LHCN-M2 (cell line): ENCODE measurements at places on chromosomes 6 and 20. TPM values are rescaled to one million over a fixed set of nuclear protein-coding genes. Genes with fewer than 3 reads are reported as not detected.

The FITM2 gene
- 6.8 and 7.3 TPM in 2 replicates for total RNA-seq

GRCh38 chr6:3471286-3471685, 14.4 kb upstream of the SLC22A23 start:
- no peak for DNase-seq

The RBBP9 gene
- 23.6 and 31.3 TPM in 2 replicates for total RNA-seq

The BPIFB4 gene
- not detected in 2 replicates for total RNA-seq

DNA sequence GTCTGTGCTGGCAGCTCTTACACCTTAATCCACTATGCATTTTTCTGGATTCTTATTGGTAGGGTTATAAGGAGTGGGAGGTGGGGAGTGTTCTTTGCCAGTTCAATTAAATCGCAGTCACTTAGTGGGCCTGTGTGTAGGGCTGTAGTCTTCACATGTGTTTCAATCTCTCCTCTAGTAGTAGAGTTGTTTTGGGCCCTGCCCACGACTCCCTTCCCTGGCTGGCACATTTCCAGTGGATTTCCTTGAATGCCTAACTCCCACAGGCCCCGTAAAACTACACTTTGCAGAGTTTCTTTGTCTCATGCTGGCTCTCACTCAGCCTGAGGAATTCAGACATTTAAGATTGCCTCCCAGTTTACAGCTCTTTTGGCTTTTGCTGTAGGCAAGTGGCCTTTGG, 414.0 kb upstream of the OPRM1 start:
- DNase-seq = no peak

GRCh38 chr6:89693207-89693606, 54.7 kb upstream of the LYRM2 start:
- no peak for DNase-seq

GRCh38 chr6:8030920-8031319, 33.3 kb downstream of the BLOC1S5 start:
- DNase-seq = no peak

GRCh38 chr20:58690396-58691135, 2.0 kb upstream of the NPEPL1 start:
- peak; percentile 87 for DNase-seq

- DNase-seq = no peak
Observed at GRCh38 chr6:8215631-8216030, 113.3 kb upstream of the EEF1E1 start.

DNA sequence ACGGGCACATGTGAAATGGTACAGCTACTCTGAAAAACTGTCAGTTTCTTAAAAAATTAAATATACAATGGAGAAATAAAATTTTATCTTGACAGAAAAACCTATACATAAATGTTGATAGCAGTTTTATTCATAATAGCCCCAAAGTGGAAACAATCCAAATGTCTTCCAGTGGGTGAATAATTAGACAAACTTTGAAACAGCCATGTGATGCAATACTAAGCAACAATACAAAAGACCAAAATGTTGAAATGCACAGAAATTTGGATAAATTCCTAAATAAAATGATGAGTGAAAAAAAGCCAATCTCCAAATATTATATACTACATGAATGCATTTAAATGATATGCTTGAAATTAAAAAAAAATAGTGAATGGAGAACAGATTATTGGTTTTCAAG, 523.1 kb downstream of the HTR1B start:
- no peak for DNase-seq

DNA sequence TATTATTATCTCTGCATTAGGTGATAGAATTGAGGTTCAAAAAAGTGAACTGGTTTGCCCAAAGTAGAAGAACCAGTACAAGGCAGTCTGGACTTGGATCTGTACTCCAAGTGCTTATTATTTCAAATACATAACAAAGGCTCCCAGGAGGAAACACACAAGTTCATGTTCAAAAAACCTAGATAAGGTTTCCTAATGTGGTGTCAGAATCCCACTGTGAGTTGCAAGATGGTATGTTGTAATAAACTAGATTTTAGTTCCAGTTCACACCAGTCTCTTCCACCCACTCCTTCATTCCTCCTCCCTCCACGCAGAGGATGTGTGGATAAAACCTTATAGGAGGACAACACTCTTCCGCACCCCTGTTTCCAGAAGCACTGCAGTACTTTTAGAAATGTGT, 42.8 kb downstream of the KIAA0319 start:
- DNase-seq = no peak

GRCh38 chr6:131995917-131996316, 44.7 kb upstream of the CCN2 start:
- peak; percentile 90 for DNase-seq

DNA sequence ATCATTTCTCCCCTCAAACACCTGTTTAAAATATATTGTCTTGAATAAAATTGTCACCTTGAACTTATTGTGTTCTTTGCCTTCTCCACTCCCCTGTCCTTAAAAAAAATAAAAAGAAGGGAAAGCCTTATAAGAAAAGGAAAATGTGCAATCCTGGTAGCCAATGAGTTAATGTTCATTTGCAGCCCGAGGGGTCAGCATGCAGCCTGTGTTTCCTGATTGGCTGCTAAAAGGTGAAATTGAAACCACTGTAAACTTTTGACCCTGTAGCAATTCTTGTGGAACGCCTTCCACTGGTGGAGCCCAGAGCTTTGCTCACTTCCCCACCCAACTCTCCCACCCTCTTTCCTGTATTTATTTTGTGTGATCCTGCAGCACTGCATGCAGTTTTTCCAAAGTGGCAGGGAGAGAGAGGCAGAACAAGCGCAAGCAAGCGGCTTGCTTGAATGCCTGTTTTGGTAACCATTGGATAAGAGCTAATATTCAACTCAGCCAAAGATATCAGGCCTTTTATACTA, 74.9 kb downstream of the NCOA3 start:
- DNase-seq = peak; percentile 83

GRCh38 chr6:16540804-16541752, 220.2 kb downstream of the ATXN1 start:
- no peak for DNase-seq

DNA sequence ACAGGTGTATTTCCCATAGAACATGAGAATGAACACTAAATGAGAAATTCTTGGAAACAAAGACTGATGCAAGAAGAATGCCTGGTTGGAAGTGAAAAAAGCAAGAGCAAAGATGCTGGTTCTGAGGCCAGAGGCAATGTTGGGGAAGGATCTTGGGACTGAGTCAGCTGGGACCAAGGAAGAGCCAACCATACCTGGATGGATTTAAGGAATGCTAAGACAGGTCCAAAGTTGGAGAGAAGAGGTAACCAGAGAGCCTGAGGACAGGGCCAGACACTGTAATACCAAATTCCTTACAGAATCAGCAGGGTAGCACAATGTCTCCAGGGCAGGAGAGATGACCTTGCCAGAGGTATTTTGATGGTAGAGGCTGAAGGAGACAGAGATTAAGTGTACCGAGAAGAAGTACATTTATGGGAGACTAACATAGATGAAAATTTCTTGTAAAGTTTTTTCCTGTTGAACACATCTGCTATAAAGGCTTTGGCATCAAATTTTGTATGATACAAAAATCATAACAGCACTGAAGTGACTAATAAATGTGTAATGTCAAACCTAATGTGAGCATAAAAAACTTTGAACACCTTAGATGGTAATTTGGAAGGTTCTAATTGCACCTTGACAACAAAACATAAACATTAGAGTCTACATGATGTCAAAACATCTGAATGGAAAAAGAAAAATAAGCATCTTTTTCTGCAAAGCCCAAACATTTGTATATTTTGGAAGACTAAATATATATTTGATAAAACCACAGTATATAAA, 221.7 kb upstream of the MARCKS start:
- no peak for DNase-seq

GRCh38 chr6:157058574-157058973, 264.7 kb downstream of the TMEM242 start:
- DNase-seq = no peak

DNA sequence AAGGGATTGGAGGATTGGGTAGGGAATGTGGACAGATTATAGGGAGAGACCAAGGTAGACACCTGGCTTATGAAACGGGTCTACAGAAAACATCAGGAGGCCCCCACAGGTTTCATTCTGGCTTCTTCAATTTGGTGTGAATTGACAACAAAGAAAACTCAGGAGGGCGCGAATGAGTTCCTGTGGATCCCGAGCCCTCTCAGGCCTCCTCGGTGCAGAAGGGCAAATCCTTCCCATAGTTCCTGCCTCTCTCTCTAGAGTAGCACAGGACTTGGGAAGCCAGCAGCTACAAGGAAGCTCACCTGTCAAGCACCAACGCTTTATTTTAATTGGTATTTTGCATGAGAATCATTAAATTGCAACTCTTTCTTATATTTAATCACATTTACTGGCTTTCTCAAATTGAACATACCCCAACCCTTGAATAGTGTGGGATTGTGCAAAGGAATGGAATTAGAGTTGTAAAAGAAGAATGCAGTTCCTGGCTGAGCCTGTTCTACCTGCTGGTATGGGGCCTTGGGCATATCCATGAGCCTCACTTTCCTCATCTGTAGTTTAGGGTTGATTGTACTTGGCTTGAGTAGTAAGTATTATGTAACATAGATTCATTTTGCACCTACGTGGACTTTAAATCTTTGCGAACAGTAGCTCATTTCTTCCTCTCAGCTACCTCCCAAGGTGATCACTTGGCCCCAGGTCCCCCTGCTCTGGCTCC, 56.4 kb upstream of the PHACTR2 start:
- no peak for DNase-seq

DNA sequence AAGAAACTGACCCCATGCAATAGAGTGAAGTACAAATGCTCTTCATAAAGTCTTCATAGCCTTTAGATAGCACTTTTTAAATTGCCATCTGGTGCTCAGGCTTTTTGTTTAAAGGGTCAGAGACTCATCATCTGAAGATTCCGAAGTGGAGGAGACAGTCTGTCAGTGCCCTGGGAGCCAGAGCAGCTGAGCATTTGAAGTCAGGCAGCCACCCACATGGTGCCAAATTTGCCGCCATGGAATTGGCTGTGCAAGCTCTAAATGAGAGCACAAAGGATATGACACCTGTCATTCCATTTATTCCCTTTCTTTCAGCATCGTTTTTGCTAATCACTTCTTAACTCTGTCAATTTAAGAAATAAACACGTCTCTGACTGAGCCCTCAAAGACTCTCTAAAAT, 32.8 kb upstream of the CEP162 start:
- DNase-seq = peak; percentile 25

The EYA2 gene
- total RNA-seq = 0.11 and 0.45 TPM in 2 replicates

DNA sequence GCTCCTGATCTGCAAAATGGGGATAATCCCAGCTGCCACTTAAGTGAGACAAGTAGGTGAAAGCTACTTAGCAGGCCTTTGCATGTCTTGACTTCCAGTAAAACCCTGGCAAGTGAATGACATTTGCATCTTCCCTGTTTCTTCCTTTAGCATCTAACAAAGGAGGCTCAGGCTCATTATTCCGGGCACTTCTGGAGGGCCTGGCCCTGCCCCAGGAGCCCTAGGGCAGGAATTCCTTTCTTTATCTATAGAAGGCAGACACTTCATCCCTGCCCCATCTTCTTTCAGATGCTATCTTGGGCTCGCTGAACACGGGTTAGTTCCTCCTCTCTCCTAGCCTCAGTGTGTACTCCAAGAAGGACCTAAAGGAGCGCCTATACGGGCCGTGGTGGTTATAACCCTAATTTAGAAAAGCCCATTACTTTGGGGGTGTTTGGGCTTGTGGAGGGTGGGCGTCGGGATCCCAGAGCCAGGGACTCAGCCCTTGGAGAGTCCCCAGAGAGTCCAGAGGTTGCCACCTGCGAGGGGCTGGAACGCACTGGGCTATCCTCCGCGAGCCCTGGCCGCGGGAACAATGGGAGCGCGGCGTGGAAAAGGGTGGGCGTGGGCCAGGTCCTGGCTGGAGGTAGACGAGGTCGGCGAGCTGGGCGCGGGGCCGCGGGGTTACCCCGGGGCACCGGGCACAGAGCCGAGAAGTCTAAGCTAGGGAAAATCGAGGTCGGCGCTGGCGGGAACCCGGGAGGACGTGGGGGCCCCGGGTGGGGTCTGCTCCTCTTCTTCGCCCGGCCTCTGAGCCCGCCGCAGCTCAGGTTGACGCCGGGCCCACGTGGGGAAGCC, 62.8 kb upstream of the EPB41L1 start:
- no peak for DNase-seq

The C6orf15 gene
- total RNA-seq = 0.40 and 0.71 TPM in 2 replicates

GRCh38 chr6:112651239-112651638, 304.1 kb downstream of the RFPL4B start:
- DNase-seq = no peak

The SNPH gene
- total RNA-seq = 14.0 and 15.8 TPM in 2 replicates

The SLC2A10 gene
- 21.0 and 31.0 TPM in 2 replicates for total RNA-seq

The HLA-DPA1 gene
- 0.86 and 3.4 TPM in 2 replicates for total RNA-seq

The VSX1 gene
- total RNA-seq = 0.51 TPM in 1 of 2 replicates, not detected in the other

DNA sequence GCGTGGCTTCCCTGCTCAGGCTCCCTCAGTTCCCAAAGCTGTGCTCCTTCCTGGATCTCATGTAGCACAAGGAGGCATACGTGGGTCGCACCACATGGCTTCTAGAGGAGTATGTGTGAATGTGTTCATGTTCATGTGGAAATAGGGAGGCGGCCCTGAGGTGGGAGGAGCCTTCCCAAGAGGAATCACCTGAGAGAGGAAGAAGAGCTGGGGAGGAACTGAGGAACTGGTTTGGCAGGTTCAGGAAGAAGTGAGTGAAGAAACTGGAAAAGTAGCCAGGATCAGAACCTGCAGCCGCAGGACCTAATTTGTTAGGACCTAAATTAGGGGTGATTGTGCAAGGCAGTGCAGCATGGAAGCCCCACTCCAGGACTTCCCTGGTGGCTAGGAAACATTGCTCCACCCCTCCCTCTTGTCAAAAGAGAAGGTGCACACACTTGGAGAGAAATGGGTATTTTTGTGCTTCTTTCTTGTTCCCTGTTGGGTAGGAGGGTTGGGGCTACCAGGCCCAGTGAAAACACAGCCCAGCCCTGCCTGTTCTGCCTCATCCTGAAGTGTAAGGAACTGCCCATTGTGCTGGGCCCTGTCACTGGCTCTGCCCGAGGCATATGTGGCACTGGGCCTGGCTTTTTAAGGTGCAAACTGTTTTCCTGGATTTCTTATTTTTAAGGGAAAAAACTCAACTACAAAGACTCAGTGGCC, 20.7 kb downstream of the SYNJ2 start:
- DNase-seq = no peak

- peak; percentile 12 for DNase-seq
Observed at GRCh38 chr20:64212755-64213154, 42.8 kb upstream of the PCMTD2 start.

DNA sequence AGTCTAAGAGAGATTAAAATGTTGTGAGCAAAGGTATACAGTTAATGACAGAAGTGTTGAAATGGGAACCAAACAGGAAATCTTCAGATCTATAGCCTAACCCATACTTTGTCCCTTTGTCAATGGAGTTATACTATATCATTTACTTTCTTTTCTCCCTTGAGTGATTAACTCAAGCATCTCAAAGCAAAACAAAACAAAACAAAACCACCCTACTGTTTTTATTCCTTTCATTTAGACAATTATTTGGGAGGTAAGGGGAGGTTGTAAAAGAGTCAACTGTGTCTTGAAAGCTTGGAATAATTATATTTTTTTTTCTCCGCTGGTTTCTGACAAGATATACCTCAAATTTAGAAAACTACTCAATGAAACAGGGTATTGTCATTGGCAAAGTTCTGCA, 139.8 kb upstream of the HMGN3 start:
- DNase-seq = no peak

GRCh38 chr6:52590152-52590891, 13.5 kb upstream of the TRAM2 start:
- DNase-seq = peak; percentile 73

- DNase-seq = no peak
Observed at GRCh38 chr20:38162878-38163875, 1.9 kb downstream of the TGM2 start.
